ENCODE measurements at places on chromosomes 13 and 19.

DNA sequence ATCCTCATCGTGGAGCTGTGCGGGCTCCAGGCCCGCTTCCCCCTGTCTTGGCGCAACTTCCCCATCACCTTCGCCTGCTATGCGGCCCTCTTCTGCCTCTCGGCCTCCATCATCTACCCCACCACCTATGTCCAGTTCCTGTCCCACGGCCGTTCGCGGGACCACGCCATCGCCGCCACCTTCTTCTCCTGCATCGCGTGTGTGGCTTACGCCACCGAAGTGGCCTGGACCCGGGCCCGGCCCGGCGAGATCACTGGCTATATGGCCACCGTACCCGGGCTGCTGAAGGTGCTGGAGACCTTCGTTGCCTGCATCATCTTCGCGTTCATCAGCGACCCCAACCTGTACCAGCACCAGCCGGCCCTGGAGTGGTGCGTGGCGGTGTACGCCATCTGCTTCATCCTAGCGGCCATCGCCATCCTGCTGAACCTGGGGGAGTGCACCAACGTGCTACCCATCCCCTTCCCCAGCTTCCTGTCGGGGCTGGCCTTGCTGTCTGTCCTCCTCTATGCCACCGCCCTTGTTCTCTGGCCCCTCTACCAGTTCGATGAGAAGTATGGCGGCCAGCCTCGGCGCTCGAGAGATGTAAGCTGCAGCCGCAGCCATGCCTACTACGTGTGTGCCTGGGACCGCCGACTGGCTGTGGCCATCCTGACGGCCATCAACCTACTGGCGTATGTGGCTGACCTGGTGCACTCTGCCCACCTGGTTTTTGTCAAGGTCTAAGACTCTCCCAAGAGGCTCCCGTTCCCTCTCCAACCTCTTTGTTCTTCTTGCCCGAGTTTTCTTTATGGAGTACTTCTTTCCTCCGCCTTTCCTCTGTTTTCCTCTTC lies 6.3 kb downstream of the MYADM start:
- DNase-seq, result no peak

GRCh38 chr13:43597599-43597945 lies 189.2 kb downstream of the ENOX1 start:
- no peak for DNase-seq

GRCh38 chr19:13790354-13790753 lies 4.9 kb upstream of the ZSWIM4 start:
- no peak for DNase-seq

DNA sequence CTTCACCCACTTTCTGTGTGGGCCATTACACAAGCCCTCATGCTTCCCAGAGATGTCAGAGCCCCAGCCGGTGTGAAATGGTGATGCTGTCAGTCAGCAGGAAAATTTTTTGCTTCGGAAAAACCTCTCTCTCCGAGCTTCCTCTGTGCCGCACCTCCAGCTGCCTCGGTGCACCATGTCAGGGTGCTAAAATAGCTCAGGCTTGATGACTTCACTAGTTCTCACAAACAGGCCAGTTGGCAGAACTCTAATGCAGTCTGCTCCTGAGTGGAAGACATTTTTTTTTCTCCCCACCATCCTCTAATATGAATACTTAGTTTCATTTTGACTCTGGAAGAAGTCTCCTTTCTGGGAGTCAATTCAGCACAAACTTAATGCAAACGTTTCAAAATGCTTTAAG lies 71.3 kb downstream of the KLF12 start:
- DNase-seq, result peak; percentile 17

GRCh38 chr19:35592226-35592625 lies 6.3 kb downstream of the PMIS2 start:
- no peak for DNase-seq

DNA sequence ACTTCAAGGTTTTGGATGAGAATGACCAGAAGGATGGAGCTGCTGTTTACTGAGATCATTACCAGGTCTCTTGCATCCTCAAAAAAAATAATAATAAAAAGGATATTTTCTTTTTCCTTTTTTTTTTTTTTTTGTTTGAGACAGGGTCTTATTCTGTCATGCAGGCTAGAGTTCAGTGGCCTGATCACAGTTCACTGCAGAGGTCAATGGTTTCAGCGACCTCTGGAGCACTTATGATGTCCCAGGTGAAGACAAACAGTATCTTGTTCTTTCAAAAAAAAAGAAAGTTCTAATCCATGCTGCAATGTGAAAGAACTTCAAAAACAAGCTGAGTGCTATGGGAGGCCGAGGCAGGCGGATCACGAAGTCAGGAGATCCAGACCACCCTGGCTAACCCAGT lies 30.4 kb upstream of the TPM4 start:
- no peak for DNase-seq

GRCh38 chr19:42165146-42165545 lies 32.9 kb upstream of the POU2F2 start:
- no peak for DNase-seq

DNA sequence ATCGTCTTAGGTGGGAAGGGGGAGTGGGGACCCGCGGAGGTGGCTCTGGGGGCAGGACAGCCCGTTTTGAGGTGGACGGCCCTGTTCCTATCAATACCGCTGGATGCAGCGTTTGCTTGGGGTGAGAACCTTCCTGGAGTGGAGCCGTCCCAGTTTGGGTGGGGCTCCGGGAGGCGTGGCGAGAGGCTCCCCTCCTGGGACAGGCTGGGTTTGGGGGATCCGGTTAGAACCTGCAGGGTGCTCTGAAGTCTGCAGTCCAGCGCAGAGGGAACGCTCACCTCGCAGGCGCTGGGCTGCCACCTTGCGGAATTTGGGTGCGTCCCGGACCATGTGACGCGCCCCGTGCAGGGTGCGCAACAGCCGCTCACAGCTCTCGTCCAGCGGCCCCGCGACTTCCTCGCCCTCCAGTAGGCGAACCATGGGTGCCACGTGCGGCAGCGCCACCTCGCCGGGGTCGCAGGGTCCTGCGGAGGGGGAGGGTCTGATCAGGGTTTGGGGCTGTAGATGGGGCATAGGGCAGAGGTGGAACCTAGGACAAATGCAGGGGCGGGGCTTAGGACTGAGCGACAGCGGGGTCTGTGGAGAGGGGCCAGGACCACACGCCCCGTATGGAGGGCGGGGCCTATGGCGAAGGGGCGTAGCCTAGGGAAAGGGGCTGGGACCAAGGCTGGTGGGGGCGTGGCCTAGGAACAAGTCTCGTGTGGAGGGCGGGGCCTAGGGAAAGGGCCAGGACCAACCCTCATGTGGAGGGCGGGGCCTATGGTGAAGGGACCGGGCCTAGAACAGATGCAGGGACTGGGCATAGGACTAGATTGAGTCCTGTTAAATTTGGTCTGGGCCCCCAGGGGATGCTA lies 13.8 kb downstream of the SH2D3A start:
- DNase-seq, result peak; percentile 69

DNA sequence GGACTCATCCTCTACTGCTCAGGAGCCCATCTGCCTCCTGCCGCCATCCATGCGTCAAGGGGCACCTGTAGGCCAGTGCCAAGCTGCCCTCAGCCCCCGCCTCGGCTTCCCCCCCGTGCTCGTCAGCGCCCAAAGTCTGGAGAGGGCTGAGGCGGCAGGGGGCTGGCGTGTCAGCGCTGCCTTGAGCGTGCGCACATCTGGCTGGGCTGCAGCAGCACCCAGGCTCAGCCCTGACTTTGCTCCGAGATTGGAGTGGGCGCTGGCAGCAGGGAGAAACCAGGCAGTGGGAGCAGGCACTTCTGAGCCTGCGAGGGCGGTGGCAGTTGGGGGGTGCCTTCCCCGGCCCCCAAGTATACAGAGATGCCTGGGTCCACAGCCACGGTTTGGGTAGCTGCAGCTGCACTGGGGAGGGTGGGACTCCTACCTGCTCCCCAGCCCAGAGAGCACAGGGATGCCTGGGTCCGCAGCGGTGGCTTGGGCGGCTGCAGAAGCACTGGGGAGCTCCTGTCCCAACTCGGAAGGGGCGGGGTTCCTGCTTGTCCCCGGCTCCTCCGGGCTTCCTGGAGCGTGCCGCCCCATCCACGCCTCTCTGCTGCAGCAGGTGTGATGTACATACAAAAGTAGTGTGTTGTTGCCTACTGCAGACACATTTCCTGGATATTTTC lies 44.8 kb upstream of the LPAR6 start:
- DNase-seq, result no peak

DNA sequence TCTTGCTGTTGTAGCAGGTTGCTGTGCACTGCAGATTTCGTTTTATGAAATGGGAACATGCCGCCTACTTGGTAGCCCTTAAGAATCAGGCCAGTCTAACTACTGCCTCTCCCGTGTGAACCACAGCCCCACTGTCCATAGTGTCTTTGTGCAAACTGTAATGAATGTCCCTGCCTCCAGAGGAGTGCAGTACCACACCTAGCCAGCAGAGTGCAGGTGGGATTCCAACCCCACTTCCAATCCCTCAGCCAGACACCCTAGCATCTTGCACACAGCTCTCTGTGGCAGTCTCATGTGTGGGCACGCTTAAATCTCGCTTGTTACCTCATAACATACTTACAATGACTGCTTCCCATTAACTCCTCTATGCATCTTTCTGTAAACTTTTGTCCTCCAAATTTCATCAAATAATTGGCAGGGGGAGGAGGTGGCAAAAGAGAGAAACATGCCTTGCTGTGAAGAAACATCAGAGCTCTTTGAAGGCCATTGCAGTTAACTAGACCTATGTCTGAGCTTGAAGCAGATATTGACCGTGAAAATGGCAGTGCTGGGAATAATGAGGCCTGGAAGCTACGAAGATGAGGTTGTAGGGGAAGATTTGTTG lies 47.2 kb downstream of the ZAR1L start:
- peak; percentile 29 for DNase-seq

DNA sequence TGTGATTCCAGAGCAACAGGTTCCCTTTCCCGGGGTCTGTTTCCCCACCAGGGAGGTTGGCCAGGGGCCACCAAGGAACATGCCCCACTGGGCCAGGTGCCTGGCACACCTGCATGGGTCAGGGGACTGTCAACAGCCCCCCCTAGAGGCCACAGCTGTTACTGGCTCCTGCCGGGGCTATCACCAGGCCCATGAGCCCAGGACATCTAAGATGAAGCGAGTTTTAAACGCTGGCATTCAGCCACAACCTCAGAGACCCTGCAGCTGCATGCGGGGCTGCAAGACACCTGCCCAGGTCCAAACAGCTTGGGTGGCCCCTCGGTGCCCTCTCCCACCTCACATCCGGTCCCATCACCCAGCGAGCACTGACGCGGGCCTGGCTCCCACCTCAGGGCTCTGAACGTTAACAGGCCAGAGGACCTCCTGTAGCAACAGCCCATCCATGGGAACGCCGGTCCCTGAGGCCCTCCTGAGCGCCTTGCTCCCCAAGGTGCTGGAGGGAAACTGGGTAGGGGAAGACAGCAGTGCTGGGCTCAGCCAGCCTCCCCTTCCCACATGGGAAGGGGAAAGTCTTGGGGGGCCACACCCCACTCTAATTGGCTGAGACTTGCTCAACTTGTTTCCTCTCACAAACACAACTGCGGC lies 12.0 kb downstream of the KHSRP start:
- peak; percentile 32 for DNase-seq

- DNase-seq, result no peak
These were observed 29.4 kb downstream of the TBC1D4 start for GRCh38 chr13:75452564-75452963.

DNA sequence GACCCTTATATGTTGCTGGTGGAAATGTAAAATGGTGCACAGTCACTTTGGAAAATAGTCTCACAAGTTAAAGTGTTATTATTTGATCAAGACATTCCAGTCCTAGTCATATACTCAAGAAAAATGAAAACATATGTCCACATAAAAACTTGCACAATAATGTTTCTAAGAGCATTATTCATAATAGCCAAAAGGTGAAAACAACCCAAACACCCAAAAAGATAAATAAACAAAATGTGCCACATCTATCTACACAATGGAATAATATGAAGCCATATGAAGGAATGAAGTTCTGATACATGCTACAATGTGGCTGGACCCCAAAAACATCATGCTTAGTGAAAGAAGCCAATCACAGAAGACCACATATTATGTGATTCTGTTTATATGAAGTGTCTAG lies 14.4 kb upstream of the AKAP8 start:
- DNase-seq, result no peak

DNA sequence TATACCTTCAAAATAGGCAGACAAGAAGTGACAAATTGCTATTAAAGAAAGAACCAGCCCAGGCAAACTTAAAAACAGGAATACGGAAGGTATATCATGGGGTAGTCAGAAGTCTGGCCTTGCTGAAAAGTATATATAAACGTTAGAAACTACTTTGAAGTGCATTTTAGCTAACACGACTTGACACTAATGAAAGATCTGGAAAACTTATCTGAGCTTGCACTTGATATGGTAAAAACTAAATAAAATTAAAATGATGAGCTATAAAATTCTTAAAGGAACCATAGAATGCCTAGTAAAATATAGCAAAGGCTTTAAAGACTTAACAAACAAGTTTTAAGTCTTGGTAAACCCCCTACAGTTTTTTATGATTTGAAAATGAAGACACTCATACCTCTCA lies 795.3 kb upstream of the PCDH20 start:
- no peak for DNase-seq

DNA sequence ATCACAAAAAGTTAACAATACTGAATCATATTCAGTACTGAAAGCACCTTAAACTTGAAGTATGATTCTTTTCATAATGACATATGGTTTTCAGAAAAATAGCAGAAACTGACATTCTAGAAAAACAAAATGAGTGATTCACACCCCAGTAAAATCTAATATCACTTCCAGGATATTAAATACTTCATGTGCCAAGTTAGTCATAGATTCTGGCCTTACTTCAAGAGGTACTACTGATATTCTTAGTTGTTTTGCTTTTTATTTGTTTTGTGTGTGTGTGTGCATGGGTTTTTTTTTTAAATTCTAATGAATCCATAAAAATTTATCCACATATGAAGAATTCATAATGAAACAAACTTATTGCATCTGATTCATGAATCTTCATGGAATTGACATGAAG lies 207.9 kb upstream of the UFM1 start:
- DNase-seq, result no peak

- DNase-seq, result peak; percentile 44
These were observed 755 bp upstream of the RAB3A start for GRCh38 chr19:18204394-18205199.

DNA sequence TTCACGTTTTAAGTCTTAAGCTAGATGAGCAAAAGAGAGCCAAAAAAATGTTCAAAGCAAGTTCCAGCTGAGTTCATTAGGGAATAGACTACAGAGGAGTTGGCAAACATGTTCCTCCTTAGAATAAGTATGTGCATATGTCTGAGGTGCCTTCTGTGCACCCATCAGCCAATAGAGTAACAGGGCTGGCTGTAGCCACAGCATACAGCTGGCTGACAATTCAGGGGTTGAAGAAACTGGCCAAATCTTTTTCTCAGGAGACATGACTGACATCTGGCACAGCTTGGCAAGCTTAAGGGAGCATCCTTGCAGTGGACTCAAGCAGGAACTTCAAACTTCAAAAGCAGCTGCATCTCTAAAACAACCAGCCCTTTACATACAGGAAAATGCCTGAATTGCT lies 414.8 kb upstream of the PCDH20 start:
- DNase-seq, result no peak
